ENCODE measurements at places on chromosomes 5 and 9.

DNA sequence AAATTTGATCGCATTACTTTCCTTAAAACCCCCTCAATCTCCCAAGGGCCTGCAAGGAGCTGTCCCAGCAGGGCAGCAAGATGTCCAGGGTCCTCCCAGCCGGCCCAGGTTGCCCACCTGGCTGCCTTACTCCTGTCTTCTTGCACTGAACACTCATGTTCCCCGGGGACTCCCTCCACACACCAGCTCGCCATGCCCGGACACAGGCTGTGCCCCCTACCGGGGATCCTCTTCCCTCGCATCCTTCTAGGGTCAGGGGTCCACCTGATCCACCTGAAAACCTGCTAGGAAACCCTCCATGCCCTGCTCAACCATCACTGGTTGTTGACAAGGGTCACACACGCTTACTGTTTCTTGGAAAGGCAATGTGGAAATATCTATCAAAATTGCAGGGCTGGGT, 172.0 kb upstream of the MSX2 start:
- DNase-seq = no peak

DNA sequence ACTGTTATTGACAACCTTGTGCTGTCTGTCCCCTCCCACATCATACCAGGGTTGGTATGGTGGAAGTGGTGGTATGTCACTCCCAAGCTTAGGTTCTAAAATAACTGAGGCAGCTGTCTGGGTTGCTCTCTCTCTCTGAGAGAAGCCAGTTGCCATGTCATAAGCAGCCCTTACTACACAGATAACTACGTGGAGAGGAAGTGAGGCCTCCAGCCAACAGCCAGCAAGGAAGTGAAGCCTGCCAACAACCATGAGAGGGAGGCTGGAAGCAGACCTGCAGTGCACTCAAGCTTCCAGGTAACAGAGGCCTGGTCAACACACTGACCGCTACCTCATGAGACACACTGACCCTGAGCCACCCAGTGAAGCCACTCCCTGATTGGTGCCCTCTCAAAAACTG, 18.6 kb downstream of the CTNNAL1 start:
- DNase-seq = no peak

DNA sequence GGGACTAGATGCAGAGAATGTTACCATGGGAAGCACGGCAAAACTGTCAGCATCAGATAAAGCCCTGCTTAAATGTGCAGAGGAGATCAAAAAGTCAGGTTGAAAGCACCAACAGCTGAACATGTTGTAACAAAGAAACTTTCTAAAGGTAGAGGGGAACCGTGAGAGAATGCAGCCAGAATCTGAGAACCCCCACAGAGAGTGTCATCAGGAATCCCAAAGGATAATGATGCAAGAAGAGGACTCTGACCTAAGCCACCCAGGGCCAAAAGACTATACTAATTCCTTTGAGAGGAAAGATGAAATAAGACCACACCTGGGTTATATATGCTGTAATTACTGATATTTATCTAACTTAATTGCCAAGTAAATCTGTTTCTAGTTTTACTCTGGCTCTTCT, 116.6 kb downstream of the PCSK1 start:
- DNase-seq = no peak

DNA sequence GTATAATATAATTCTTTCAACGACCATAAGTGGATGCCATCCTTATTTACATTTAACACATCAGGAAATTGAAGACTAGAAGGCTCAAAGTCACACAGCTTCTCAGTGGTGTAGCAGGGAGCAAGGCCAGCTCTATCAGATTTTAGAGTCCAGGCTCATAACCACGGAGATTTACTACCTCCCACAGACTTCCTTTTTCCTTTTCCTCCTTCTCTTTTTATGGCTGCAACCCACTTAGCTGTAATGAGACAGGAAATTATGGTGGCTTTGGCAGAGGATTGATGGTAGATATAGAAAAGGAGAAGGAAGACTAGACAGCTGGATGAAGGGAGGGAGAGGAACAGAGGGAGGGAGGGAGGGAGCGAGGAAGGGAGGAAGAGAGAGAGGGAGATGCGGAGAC, 47.4 kb downstream of the SPEF2 start:
- DNase-seq = no peak

- no peak for DNase-seq
These were observed 16.1 kb downstream of the LIFR start for GRCh38 chr5:38540314-38540713.

DNA sequence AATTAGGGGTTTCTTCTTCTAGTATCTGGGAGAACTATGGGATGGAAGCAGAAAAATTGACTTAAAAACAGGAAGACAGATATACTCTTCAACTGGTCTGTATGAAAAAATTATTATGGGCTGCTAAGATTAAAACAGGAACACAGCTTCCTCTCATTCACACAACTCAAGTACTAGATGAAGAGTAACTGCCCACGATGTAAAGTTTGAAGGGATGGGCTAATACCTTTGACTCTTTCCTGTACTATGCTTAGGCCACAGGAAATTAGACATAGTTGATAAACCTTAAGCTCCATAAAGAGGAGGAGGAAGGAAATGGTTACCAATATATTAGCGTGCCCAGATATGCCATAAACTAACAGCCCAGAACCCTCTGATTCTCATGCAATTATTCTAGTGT, 88.6 kb downstream of the ANKRD31 start:
- no peak for DNase-seq

DNA sequence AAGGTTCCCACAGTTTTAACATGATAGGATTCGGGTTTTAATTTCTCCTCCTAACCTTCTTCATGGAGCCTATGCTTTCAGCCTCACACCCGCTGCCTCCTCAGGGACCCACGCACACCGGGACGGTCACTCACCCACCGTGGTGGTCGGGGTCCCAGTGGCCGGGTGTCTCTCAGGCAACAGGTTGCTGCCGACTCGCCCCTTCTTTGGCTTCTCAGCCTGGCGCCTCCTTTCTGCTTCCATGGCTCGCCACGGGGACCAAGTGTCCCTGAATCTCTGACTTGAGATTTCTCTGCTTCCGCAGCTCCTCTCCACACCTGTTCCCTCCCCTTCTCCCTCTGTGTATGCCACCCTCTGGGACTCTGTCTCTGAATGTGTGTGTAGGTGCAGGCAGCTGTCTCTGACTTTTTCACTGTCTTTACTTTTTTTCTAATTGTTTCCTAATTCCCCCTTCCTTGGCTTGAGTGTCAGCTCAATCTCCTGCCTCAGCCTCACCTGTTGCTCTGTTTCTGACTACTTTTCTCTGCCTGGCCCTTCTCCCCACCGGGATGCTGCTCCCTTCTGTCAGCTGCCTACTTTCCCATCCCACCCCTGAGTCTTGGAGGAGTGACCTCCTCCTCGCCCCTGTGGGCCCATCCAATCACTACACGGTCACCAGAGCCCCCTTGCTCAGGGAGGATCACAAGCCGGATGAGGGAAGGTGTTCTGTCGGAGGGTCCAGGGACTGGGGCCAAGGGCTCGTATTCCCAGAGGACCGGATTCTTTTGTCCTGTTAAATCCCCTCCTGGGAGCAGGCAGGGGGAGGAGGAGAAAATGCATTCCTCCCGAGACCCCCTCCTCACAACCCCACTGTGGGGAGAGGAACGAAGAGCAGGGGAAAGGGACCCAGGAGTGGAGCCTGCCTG, at the start of gene PROP1:
TSS of gene PROP1 (minus strand) at position 552 of the 905 bp plus-strand sequence. CDS start at position 243, 309 bp downstream.
- DNase-seq = no peak

- DNase-seq = no peak
These were observed 123.5 kb upstream of the SARDH start for GRCh38 chr9:133861692-133862091.

DNA sequence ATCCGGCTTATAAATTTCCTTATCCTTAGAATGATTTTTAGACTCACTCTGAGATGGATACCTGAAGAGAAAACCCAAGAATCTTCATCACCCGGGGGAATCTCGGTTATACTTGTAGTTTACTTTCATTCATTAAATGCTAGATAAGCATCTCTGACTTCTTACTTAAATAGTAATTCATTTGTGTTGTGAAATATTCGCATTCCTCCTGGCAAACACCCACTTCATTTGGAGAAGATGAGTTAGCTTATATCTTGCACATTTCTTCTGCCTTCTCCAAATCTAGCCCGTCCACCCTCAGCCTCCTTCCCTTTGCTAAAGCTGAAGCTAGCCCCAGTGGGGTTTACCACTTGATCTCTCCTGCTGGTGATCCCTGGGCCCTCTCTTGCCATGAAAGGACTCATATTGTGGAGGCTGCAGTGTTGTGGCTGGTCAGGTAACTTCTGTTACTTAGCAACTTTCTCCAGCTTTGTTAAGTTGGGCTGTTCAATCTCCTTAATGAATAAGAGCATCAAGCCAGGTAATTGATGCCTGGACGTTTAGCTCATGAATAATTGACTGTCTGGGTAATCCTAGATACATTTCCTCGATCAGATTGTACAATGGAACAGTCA, 11.3 kb upstream of the POU4F3 start:
- no peak for DNase-seq

- DNase-seq = no peak
These were observed 8.1 kb downstream of the FAM193B start for GRCh38 chr5:177546258-177546741.

DNA sequence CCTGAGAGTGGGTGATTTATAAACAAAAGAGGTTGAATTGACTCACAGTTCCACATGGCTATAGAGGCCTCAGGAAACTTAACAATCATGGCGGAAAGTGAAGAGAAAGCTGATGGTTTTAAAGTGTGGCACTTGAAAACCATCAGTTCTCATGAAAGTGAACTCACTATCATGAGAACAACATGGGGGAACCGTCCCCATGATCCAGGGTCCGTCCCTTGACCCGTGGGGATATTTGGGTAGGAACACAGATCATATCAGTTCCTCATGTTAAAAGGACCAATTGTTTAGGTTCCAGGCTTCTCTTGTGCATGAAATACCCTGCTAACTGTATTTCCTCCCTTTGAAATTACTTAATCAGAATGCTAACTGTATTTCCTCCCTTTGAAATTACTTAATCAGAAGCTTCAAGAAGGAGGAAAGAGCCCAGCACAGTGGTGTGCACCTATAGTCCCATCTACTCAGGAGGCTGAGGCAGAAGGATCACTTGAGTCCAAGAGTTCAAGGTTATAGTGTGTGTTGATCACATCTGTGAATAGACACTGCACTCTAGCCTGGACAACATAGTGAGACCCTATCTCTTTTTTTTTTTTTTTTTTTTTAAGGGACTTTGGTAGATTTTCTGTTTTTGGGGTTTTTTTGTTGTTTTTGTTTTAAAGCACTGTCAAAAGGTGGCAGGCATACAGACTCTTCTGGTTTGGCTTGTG, 24.8 kb downstream of the TTC1 start:
- no peak for DNase-seq

- no peak for DNase-seq
These were observed 90.8 kb downstream of the ERCC6L2 start for GRCh38 chr9:95966306-95966705.

DNA sequence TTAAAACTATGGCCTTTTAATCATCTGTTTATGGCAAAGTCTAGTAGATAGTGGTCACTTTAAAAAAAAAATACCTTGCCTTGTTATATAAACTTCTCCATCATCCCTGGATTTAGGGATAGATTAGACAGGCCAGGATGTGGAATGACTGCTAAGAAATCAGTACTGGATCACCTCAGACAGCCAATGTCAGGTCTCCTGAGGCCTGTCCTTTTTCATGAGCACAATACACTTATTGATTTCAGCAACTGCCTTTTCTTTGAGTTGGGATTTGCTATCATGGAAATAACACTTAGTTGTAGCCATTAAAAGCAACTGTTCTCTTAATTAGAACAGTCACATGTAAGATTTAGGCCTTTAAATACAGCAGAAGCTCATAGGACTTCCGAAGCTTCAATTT, 77.9 kb downstream of the NLN start:
- no peak for DNase-seq

GRCh38 chr5:89444088-89444487, 561.1 kb upstream of the MEF2C start:
- DNase-seq = no peak

DNA sequence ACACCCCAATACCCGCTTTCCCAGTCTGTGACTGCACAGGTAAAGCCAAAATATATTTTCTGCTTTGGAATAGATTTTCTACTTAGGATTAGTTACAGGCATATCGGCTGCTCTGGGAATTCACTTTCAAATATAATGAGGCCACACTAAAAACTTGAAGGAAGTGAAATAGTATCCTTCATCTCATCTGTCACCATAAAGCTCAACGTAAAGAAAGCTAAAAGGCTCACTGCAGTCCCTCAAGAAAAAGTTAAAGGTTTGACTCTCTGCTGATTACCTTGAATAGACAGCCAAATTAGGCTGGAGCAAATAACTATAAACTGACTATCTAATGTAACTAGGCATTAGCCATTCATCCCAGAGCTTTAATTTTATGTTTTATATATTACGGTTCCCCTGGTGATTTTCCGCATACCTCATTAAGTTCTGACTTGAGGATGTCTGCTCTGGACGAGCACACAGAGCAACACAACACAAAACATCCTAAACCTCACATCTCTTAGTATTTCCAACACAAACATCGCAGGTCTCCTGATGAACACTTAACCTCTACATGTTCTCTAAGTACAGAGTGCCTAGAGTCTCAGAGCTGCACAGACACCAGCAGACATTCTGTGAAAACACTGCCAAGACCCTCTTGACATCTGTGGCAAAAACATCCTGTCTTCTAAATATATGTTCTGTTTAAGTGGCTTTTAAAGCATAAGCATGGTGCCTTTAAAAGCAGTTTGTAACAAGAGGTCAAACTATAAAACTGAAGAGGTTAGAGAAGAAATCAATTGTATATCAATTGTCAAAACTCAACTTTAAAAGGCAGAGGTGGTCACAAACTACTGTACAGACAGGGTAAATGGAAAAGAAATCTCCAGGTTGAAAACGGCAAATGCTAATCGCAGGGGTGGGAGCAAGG, 35.4 kb downstream of the ELAVL2 start:
- DNase-seq = no peak

DNA sequence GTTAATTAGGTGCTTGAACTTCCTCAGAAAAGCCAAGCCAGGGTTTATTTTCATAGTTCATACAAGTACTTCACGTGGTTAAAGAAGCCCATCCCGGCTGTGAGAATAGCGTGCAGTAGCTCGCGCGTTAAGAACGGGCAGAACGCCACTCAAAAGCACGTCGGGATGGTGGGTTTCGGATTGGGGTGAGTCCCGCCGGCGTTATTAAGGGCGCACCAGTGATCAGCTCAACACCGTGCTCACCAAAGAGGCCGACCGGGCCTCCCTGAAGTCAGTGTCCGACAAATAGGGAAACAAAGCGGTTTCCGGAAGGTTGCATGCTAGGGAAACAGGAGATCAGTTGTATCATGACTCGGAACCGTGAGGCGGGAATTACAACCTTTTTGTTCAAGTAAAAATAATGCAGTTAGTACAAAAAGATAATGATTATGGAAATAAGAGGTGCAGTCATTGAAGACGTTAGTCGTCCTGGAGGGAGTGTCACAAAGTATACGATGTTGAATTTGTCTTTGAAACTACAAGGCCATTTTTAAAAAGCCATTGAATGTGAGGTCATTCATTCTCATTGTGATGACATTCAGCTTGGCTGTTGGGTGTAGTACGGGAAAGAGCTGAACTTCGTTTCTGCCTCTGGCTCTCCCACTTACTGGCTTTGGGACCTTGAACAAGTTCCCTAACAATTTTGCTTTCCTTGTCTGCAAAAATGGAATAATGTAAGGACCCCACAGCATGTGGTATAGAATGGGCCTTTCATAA, 992 bp downstream of the SETD9 start:
- DNase-seq = no peak

Measured in stimulated activated CD4-positive, alpha-beta T cell treated with anti-CD3 and anti-CD28 coated beads, Interleukin-4, amount 100 ng/mL, for 48 hours (primary cell).